Lung (tissue), 17 donors: ENCODE measurements at places on chromosomes 6 and 20. TPM values are rescaled to one million over a fixed set of nuclear protein-coding genes. Genes with fewer than 3 reads are reported as not detected.

GTSF1L gene
- total RNA-seq: not detected

DNA sequence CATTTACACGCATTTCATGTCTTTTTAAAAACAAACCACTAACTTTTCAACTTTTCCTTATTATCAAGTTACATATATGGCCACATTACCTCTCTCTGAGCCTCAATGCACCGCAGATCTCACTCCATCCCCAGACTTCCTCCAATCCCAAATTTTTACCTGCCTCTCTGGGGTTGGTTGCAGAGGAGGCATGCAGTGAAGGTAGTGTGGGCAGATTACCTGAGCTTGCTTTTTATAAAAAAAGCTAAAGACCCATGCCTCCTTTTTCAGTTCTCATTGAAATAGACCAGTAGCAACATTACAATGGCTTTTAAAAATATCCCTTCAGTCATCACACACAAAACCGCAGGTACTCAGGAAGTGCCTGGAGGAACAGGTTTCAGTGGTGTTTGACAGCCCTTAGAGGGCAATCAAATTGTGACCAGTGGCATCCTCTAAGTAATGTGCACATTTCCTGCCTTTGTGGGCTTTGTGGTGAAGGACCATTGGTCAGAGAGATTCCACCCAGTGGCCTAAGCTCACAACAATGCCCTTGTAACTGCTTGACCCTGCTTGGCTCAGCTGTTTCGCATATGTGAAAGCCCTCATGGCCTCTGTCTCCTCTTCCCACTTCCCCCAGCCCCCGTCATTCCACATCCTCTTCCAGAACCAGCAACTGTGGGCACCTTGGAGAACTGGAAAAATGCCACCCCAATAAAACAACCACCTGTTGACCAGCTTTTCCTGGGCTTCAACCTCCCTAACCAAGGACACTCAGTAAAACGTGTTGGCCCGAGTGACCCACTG lies 30.2 kb upstream of the IL17A start:
- H3K27me3 ChIP-seq: no peaks in the 10 kb centered on the region
- H3K4me1 ChIP-seq: no peaks in the 10 kb centered on the region
- H3K36me3 ChIP-seq: no peaks in the 10 kb centered on the region
- H3K27ac ChIP-seq: no peak overlapping the region
- peak; percentile 54 for DNase-seq

DNA sequence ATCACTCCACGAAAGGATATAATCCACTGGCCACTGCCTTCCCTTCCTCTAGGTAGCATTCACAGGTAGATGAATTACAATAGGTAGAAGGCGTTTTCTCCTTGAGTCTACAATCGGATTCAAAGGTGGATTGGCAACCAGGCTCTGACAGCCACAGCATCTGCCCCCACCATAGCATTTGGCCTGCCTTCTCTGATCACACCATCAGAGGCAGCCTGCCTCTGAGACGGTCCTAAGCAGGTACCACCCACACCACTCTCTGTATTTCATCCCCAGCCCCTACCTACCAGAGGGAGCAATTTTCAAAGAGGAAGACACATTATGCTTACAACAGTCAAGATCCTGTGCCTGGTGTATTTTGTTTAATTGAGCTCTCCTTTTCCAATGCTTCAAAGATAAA lies 210.5 kb upstream of the SPTLC3 start:
- DNase-seq: no peak
- no peaks in the 10 kb centered on the region for H3K27me3 ChIP-seq
- no peaks in the 10 kb centered on the region for H3K4me1 ChIP-seq
- H3K4me3 ChIP-seq: no peak overlapping the region
- no peaks in the 10 kb centered on the region for H3K36me3 ChIP-seq

GABRR1 gene
- total RNA-seq: not detected

DNA sequence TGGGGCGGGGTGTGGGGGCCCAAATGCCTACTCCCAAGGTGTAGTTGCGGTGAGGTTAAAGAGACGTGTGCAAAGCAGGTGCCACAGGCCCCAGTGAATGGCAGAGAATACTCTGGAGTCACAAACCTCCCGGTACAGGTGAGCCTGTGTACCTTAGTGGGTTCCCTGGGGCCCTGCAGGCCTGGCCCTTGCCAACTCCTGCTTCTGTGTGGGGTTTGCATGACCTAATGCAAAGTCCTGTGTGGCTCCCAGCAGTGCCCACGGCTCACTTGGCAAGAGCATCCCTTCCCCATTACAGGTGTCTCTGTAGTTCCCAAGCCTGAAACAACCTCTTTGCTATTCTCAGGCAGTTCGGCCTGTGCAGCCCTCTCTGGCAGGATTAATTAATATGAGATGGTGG lies 17.5 kb downstream of the SPDEF start:
- H3K36me3 ChIP-seq: no peaks in the 10 kb centered on the region
- H3K27ac ChIP-seq: no peak overlapping the region
- H3K4me3 ChIP-seq: no peak overlapping the region
- no peak for DNase-seq
- no peaks in the 10 kb centered on the region for H3K27me3 ChIP-seq

OTOR gene
- not detected for total RNA-seq

NHSL1 gene
- total RNA-seq: 53.7 TPM

COMMD7 gene
- total RNA-seq: 39.0 TPM

- no peaks in the 10 kb centered on the region for H3K4me1 ChIP-seq
- no peaks in the 10 kb centered on the region for H3K36me3 ChIP-seq
- H3K27ac ChIP-seq: no peak overlapping the region
- no peaks in the 10 kb centered on the region for H3K27me3 ChIP-seq
- no peak for DNase-seq
- no peak overlapping the region for H3K4me3 ChIP-seq
Observed at GRCh38 chr6:23140871-23141270, 571.5 kb downstream of the HDGFL1 start.

DNA sequence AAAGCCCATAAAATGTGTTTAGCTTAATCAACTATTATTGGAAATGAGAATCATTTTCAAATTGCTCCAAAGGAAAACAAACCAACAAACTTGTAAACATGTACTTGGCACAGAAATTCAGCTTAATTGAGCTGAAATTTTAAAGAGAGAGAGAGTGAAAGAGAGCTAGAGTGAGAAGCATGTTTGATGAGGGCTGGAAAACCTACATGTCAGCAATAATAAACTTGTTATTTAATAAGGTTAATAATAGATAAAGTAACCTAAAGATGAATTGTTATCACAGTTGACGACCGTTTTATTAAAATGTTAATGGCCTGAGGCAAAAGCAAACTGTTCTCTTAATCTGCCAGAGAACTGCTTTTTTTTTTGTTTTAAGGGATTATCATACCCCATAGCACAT lies 496.1 kb downstream of the RNF144B start:
- no peak for DNase-seq
- no peaks in the 10 kb centered on the region for H3K27me3 ChIP-seq
- H3K36me3 ChIP-seq: no peaks in the 10 kb centered on the region
- no peak overlapping the region for H3K4me3 ChIP-seq

HLA-DRB5 gene
- total RNA-seq: 6.4 TPM

DNA sequence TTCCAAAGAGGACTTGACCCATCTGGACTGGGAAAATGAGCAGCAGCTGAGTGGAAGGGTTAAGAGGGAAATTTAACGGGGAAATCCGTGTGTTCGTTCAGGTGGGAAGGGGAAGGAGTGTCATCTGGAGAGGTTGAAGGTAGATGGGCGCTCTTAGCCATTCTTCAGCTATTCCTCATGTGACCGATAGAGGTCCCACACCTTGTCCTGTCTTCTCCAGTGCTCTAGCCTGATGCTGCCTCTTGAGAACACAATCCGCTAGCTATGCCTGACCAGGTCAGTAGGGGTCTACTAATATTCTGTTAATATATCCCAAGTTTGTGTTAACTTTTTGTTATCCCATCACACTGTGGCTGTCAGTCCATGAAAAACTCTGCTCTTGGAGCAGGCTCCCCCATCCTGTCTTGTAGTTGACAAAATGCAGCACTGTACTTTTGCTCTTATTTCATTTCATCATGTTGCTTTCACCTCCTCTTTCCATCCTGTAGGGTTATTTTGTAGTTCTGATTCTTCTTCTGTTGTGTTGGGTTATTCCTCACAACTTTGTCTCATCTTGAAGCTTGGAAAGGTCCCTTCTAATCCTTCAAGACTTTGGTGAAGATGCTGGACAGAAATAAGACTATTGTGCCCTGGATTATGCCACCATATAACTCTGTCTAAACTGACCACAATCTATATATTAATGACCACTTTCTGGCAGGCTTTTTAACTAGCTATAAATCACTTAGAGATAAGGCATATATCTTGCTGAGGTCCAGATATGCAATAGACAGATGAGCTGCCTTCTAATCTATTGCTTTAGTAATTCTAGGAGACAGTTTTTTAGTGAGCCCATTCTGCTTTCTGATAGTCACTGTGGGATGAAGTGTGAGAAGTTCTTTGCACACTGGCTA lies 123.4 kb upstream of the SUPT3H start:
- no peaks in the 10 kb centered on the region for H3K27me3 ChIP-seq
- no peaks in the 10 kb centered on the region for H3K36me3 ChIP-seq
- H3K4me1 ChIP-seq: peaks cover 15% of the 10 kb centered on the region
- H3K27ac ChIP-seq: no peak overlapping the region
- no peak for DNase-seq

GRCh38 chr20:33431797-33432381 lies 11.7 kb downstream of the SNTA1 start:
- H3K36me3 ChIP-seq: peaks cover 3% of the 10 kb centered on the region
- H3K4me3 ChIP-seq: no peak overlapping the region
- no peaks in the 10 kb centered on the region for H3K27me3 ChIP-seq
- H3K4me1 ChIP-seq: no peaks in the 10 kb centered on the region
- H3K27ac ChIP-seq: no peak overlapping the region
- DNase-seq: peak; percentile 12

GRCh38 chr20:37260923-37261322 lies 691 bp downstream of the GHRH start:
- no peak overlapping the region for H3K4me3 ChIP-seq
- H3K27me3 ChIP-seq: no peaks in the 10 kb centered on the region
- no peak overlapping the region for H3K27ac ChIP-seq
- H3K4me1 ChIP-seq: no peaks in the 10 kb centered on the region
- no peaks in the 10 kb centered on the region for H3K36me3 ChIP-seq

DLL1 gene
- total RNA-seq: 16.9 TPM

GRCh38 chr20:8693709-8694108 lies 375.2 kb upstream of the PLCB4 start:
- no peaks in the 10 kb centered on the region for H3K4me1 ChIP-seq
- H3K36me3 ChIP-seq: no peaks in the 10 kb centered on the region
- no peak overlapping the region for H3K4me3 ChIP-seq
- H3K27me3 ChIP-seq: no peaks in the 10 kb centered on the region
- no peak overlapping the region for H3K27ac ChIP-seq

DNA sequence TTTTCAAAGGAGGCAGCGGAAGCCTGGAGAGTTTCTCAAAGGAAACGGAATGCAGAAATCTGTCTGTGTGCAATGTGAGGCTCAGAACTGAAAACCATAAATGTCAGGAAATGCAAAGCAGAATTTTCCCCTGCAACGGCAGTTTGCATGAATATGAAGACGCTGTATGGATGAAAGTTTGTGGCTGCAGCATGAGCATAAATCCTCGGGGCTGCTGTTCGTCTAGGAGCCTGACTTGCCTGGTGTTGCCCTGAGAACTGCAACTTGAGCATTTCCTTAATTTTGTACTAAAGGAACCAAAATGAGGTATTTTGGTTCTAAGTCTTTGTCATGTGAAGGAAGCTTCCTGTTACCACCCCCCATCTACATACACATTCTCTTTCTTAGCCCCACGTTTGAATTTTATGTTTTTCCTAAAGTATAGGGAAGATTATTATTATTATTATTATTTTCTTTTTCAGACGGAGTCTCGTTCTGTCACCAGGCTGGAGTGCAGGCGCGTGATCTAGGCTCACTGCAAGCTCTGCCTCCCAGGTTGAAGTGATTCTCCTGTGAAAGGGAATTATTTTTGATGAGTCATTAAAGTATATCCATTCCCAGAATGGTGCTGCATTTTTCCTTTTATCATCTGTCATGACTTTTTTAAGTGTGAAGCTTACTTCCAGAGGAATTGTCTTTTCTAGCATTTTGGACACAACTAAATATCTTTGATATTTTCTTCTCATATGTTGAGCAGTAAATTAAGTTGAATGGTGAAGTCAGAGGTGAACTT lies 33.1 kb downstream of the MTHFD1L start:
- H3K27ac ChIP-seq: no peak overlapping the region
- no peaks in the 10 kb centered on the region for H3K36me3 ChIP-seq
- H3K4me1 ChIP-seq: peaks cover 5% of the 10 kb centered on the region
- no peak for DNase-seq

GRCh38 chr6:146546443-146547043 lies 2.9 kb downstream of the RAB32 start:
- H3K27me3 ChIP-seq: no peaks in the 10 kb centered on the region
- peaks cover 24% of the 10 kb centered on the region for H3K4me1 ChIP-seq
- no peak for DNase-seq
- no peak overlapping the region for H3K27ac ChIP-seq
- peaks cover 5% of the 10 kb centered on the region for H3K36me3 ChIP-seq
- H3K4me3 ChIP-seq: no peak overlapping the region

FNDC1 gene
- total RNA-seq: 0.40 TPM

GRCh38 chr6:140620496-140620895 lies 1246.0 kb upstream of the CITED2 start:
- no peak overlapping the region for H3K27ac ChIP-seq
- peaks cover 7% of the 10 kb centered on the region for H3K4me1 ChIP-seq
- DNase-seq: no peak
- H3K36me3 ChIP-seq: no peaks in the 10 kb centered on the region

GRCh38 chr20:43066125-43066524 lies 123.6 kb downstream of the PTPRT start:
- no peak for DNase-seq
- no peaks in the 10 kb centered on the region for H3K4me1 ChIP-seq
- H3K27ac ChIP-seq: no peak overlapping the region
- H3K36me3 ChIP-seq: no peaks in the 10 kb centered on the region
- no peaks in the 10 kb centered on the region for H3K27me3 ChIP-seq

ADGRB3 gene
- 24.6 TPM for total RNA-seq

GPR6 gene
- not detected for total RNA-seq

DNA sequence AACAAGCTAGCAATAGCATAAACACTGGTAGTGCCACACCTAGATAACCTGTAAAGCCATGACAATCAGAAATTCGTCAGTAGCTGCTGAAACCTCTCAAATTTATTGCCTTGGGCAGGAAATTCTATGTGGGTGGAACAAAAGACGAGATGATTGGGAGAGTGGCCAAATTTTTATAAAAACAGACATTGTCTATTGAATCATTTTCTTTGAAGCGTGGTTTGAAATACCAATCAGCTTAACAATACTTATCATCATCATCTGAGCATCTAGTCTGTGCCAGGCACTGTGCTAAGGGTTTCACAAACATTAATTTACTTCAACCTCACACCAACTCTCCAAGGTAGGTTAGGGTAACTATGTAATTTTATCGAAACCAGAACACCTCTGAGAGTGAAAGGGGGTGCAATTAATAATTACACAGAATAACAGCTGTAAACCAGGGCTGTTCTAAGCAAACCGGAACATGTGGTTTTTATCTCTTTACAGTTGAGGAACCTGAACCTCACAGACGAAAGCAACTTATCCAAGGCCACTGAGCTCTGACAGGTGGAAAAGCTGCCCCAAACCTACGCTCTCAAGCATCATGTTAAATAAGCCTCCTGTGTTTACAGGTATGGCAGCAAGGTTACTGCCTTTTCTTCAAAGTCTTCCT lies 43.4 kb downstream of the NHSL1 start:
- H3K27me3 ChIP-seq: no peaks in the 10 kb centered on the region
- H3K4me1 ChIP-seq: no peaks in the 10 kb centered on the region
- peaks cover 2% of the 10 kb centered on the region for H3K36me3 ChIP-seq
- no peak overlapping the region for H3K4me3 ChIP-seq
- no peak for DNase-seq

PNLDC1 gene
- total RNA-seq: 0.23 TPM

GRCh38 chr20:58550275-58551059 lies 35.3 kb upstream of the APCDD1L start:
- H3K4me1 ChIP-seq: peaks cover 10% of the 10 kb centered on the region
- no peak overlapping the region for H3K4me3 ChIP-seq
- H3K27ac ChIP-seq: no peak overlapping the region
- peaks cover 2% of the 10 kb centered on the region for H3K27me3 ChIP-seq

- no peak overlapping the region for H3K27ac ChIP-seq
- H3K36me3 ChIP-seq: no peaks in the 10 kb centered on the region
- DNase-seq: no peak
- H3K4me3 ChIP-seq: no peak overlapping the region
Observed at GRCh38 chr20:13259921-13260320, 38.8 kb downstream of the ISM1 start.
